ENCODE measurements at places on chromosomes 3 and 15.

GRCh38 chr3:86282106-86282787 is 708.7 kb downstream of the VGLL3 start:
- no peak for DNase-seq

GRCh38 chr3:124125315-124125714 is 133.4 kb upstream of the ROPN1 start:
- no peak for DNase-seq

DNA sequence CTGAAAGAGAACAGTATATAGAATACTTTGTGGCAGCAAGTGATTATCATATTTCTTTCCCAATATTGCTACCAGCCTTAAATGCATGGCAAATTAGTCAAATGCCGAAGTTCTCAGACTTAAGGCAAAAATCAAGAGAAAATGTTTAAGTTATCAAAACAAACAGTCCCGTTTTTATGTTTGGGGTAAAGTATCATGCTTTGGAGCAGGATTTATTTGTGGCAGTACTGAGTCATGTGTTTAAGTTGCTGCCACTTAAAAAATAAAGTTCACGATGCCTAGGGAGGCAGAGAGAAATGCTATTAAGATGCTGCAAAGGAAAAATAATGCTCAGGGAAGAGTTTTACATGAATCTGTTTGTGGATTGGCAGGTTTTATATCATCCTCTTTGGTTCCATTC is 417.4 kb upstream of the MDFIC2 start:
- peak; percentile 8 for DNase-seq

- DNase-seq = no peak
Measured at GRCh38 chr3:72393455-72393854, 454.8 kb downstream of the SHQ1 start.

DNA sequence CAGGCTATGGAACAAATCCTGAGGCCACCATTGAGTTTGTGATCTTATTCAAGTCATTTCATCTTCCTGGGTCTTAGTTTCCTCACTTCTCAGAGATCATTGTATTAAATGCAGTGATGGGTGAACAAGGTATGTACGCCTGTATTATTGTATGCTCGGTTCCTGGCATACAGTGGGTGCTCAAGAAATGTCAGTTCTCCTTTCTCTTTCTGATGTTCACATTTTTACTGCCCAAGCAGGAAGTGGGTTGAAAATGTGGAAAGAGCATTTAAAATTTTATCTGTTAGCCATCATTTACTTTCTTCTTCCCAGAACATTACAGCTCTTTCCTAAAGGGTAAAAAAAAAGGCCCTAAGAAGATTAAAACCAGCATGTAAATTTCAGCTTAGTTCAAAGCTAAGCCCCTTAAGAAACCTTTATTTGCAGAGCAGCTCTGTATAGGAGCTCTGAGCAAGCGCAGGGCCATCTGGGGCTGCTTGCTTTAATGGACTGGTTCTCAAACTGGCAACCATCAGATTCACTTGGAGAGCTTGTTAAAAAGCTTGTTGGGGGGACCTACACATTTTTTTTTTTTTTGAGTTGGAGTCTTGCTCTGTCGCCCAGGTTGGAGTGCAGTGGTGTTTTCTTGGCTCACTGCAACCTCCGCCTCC is 179.4 kb downstream of the CHST2 start:
- DNase-seq = no peak

- DNase-seq = no peak
Measured at GRCh38 chr3:97579365-97579764, 185.2 kb upstream of the ARL6 start.

DNA sequence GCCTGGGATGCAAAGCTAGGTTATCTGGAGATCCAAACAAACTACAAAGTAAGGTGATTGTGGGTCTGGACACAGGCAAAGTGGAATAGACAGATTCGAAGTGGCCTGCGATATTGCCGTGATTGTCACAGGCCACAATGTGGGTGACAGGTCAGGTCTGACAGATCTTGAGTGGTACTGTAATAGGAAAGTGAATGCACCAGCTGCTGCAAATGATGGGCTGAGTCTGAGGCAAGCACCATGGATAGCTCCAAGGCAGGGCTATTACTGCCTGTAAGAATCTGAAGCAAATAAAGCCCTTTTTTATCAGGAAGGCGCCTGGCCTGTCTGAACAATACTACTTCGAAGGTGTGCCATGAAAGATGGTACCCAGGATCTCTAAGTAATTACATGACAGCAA is 10.0 kb downstream of the ARMC8 start:
- peak; percentile 28 for DNase-seq

DNA sequence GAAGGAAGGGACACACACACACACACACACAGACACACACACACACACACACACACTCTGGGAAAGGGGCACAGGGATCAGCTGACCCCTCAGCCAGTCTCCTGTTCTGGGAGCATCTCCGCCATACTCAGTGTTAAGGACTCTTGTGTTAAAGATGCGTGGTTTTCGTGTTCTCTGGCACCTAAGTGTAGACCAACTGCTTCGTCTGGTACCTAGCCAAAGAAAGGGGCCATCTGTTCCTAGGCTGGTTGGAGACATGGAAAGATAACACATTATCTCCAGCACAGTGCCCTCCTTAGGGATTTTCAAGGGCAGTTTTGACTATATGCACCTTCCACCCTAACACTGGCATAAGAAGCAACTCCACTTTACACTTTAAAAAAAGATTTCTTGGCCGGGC is 65.1 kb downstream of the EPHB1 start:
- no peak for DNase-seq

DNA sequence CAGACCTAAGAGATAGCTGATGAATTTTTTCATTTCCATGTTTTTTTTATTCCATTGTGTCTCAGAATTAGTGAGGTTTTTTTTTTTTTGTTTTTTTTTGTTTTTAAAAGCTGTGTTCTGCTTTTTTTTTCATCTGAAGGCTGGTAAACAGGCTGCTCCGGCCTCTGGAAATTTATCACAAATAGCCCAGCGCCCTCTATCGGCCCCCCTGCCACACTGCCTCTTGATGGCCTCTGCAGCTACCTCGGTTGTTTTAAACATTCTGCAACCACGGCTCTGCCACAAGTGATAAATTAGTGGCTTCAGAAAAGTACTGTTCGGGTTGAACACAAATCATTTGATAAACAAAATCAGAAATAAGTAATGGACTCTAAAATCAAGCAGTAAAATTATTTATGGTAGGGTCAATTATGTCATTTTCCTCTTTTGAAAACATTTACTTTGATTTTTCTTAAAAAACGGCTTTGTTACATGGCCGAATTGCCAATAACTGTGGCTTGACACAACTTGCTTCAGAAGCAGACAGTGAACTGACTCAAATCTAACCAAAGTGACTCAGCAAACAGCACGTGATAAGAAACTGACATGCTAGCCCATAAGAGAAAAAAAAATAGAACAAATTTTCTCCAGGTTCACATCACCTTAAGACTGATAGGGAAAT is 87.8 kb downstream of the RSL24D1 start:
- DNase-seq = peak; percentile 18

GRCh38 chr3:13235897-13236296 is 162.7 kb upstream of the IQSEC1 start:
- no peak for DNase-seq

DNA sequence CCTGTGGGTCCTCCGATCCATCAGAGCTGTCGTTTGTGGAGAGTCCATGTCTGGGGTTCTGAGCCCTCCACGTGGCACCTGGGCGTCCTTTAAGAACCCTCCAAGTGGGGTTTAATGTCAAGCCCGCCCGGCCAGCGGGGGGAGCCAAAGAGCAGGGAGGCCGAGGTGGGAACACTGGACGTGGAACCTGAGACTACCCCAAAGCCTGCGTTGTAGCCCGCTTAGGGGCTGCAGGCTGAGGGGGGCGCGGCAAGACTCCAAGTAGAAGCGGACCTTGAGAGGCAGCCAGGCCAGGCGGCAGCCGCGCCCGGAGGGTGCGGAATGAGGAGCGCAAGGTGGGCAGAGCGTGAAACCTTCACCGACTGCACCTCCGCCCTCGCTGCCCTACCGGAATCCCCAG is 126.2 kb upstream of the ATP10A start:
- DNase-seq = no peak

GRCh38 chr3:29668233-29668632 is 387.4 kb downstream of the RBMS3 start:
- DNase-seq = no peak

- peak; percentile 73 for DNase-seq
Measured at GRCh38 chr3:191094057-191094845, 104.8 kb upstream of the OSTN start.

DNA sequence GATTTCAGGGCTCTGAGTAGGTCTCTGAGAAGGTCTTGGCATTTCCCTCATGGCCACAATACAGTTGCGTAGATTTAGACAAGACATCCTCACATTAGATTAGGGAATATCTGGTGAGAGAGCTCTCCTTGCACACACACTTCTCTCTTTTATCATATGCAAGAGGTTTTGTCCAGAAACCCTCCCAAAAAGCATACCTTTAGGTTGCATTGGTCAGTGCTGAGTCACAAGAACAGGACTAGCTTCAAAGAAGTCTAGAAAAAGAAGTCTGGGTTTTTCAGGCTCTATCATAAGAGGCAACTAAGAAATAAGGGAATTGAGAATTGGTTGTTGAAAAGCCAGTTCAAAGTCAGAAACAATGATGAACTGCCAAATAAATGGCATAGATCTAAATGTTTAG is 40.1 kb upstream of the MITF start:
- no peak for DNase-seq

GRCh38 chr3:190269101-190269500 is 53.1 kb downstream of the CLDN1 start:
- no peak for DNase-seq

DNA sequence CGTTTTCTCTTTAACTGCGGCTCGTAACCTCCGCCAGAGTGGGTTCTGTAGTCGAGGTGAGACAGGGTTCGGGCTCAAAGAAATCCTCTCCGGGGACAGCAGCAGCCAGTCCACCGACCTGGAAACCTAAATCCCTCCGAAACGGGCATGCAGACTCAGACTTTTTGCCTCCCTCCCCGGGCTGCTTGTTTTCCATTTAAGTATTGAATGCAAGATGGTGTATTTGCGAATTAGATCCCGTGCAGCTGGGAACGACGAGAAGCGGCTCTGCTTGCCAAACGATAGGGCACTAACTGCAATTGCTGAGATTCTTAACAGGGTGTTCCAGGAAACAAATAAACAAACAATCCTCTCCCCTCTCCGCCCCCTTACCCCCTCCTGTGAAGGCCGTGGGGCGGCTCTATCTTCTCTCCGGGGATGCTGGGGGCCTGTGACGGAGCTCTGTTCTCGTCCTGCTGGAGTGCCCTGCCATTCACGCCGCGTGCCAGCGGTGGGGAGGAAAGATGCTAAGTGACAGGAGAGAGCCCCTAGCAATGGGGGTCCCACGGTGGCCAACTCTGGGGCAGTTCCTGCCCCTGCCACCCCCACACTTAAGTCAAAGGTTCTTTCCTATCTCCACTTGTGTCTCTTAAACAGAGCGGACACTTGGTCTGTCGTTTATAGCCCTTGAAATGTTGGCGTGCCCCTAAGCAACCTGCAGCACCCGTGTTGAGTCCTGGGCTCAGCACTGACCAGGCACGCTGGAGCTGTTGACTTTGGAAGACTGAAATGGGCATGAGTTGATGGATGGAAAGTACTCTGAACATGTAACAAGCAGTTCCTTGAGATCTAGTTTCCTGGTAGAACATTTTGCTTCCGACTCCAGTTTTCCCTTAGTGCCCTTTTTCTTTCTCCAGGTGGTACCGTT is 1.3 kb upstream of the ETV5 start:
- DNase-seq = peak; percentile 13

DNA sequence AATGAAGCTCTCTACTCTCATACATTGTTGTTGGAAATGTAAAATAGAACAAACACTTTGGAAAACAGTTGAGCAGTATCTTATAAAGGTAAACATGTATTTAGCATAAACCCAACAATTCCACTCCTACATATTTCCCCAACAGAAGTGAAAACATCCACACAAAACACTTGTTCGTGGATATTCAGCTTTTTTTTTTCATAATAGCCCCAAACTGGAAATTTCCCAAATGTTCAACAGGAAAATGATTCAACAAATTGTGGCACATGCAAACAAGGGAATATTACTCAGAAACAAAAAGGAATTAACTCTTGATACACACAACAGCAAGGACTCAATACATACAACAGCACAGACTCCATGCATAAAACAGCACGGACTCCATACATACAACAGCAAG is 28.5 kb downstream of the RFTN1 start:
- no peak for DNase-seq

- DNase-seq = peak; percentile 28
Measured at GRCh38 chr15:69225355-69226022, 65.1 kb downstream of the GLCE start.

DNA sequence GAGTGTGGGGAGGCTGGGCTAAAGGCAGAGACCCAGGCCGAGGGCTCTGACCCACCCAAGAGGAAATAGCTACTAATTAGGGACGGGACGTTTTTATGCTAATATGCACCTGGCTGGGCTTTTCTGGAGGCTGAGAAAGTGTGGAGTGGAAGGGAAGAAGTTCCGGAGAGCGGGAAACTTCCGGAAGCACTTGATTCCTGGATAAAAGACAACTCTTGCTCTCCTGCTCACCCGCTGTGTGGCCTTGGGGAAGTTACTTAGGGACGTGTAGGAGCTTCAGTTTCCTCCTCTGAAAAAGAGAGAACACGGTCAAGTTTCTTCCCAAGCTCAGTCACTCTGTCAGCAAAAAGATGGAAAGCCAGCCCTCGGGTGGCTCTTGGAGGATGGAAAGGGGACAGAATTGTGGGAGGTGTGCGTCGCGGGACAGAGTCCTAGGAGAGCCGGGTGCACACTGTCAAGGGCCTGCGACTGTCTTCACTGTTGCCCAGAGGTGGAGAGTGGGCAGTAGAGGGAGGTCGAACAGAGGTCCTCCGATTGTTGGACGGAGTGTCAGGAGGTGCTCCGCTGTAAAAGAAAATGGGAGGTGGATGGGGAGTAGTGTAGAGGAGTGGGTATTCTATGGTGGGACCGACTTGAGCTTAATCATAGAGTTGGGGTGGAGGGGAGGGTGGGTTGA is 43.2 kb downstream of the EPHB3 start:
- DNase-seq = no peak

GRCh38 chr15:33468740-33469139 is 158.0 kb downstream of the RYR3 start:
- no peak for DNase-seq

DNA sequence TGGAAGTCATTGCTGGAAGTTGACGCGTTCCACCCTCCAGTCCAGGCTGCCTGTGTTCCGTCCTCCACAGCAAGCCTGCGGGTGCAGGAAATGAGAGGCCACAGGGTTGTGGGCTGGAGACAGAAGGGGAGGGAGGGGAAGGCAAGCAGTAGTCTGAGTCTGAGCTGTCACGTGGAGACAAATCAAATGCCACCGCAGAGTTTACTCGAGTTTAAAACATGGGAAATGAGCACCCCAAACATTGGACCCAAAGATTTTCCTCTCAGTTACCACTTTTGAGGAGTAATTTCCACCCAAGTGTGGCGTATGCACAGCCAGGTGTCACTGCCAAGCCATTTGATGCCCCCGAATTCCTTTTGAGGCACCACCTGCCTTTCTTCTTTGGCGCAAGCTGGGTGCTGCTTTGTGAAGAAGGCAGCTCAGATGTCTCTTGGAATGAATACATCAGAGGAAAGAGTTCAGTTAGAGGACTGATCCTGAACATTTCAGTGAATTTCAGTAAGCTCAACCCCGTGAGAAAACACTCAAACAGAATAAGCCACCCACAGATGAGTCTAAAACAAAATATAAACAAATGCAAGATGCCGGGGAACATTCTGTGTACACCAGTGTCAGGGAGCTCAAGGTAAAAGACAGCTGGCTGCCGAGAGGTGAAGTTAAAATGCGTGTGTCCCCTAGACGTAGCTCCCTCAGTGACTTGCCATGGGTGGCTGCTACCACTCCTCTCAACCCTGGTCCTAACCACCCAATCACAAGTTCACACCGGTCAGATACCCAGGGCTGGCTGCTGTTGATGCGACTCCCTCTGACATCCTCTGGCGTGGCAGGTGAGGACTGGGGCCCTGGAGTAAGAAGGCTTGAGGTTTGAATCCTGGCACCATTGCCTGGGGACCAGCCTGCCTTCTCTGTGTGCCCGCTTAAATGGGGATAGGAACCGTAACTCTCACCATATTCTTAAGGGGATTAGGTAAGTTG is 203.8 kb downstream of the UACA start:
- peak; percentile 48 for DNase-seq
